ENCODE measurements at places on chromosomes 2 and 18.

DNA sequence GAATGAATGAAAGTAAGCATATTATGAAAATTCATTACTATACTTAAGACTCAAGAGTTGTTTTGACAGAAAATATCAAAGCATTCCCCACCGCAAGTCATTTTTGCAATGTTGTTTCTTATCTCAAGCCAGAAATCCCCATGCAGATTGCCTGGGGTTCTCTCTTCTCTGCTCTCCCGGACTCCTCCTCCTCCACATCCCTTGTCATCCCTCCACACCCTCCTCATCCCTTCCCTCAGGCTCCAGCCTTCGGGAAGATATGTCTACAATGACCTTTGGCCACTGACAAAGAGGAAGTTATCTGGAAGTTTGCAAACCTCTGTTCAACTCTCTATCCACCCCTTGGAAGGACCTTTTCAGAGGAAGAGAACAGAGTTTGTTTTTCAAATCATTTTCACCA, 11.9 kb downstream of the TFCP2L1 start:
- no peak for DNase-seq

DNA sequence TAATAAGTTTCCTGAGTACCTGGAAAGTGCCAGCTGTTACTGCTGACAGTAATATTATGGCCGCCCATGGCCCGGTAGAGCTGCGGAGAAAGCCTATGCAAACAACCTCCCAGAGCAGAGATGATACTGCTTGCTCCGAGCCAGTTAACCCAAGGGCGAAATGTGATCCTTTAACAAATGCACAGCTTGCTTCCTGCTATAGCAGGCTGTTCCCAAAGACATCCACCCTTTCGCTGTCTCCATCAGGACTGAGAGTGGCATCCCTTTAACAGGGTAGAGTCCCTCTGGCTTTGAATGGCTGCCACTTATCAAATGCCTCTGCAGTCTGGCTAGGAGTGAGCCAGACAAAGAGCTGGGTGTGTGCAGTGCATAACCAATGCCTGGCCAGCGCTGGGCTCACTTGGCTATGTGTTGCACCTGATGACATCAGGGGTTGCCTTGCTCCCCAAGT, 69.7 kb upstream of the DAPL1 start:
- DNase-seq = no peak

DNA sequence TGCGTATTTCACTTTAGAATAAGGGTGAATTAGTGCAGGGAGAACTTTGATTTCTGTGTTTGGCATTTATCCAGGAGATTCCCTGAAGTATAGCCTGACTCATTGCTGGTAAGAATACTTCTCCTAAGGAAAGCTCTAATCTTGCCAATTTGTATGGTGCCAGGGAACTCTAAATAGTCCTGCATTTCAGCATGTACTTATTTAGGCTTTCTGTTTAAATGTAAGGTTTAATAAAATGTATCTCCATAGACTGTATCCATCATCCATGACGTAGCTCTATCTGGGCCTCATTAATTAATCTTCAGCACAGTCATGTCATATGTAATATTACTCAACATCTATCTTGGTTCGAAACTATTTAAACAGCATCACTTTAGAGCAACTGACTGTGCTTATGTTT, 127.7 kb downstream of the DOK6 start:
- DNase-seq = no peak

DNA sequence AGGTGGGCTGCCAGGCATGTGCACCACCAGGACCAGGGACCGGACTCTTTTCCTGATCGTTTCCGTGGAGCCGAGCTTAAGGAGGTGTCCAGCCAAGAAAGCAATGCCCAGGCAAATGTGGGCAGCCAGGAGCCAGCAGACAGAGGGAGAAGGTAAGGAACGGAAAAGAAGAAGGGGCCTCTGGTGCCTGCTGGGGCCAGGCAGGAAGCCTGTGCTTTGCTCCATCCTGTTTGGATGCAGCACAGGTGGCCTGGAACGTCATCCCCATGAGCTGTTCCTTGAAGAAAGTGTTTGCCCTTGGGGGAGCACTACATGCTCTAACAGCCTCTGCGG, 33.9 kb downstream of the CNGA3 start:
- no peak for DNase-seq

- no peak for DNase-seq
These were observed 62.1 kb downstream of the BCL2 start for GRCh38 chr18:63257453-63257852.

DNA sequence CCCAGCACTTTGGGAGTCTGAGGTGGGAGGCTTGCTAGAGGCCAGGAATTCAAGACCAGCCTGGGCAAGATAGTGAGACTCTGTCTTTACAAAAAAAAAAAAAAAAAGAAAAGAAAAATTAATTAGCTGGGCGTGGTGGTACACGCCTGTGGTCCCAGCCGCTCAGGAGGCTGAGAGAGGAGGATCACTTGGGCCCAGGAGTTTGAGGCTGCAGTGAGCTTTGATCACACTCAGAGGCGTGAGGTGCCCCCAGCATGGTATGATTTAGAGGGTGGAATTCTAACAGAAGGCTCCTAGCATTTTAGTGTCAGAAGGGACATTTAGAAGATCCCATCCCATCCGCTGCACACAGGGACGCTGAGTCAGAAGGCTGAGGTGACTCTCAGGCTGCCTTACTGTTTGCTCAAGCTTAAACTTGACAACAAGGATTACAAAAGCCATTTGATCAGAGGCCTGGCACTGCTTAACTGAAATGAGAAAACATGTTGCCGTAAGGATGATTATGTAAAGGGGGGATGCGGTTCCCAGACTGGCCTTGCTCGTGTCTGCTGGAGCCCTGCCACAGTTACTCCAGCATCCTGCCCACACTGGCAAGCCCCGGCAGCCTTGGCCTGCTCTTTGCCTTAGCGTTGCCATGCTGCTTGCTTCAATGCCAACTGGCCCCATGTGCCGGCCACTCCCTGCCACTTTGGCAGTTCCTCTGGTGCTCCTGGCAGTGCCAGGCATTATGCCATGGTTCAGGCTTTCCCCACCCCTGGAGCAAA, 45.6 kb upstream of the SLC1A4 start:
- no peak for DNase-seq

DNA sequence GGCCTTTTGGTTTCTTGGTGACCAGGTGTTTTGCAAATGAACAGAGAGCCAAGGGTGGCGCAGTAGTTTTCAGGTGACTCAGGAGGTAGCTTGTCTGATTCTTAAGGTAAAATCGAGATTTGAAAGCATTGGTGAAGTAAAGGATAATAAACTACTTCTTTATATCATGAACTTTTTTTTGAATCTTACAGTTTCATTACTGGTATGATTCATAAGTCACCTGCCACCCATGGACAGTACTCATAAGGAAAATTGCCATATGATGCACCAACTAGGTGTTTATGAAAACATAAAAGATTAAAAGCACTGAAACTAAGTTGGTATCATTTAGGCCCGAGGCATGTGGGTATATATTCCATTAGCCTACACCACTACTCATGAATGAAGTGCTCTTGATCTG, 84.1 kb upstream of the MGAT5 start:
- DNase-seq = no peak

GRCh38 chr2:196558497-196558896, 81.0 kb upstream of the CCDC150 start:
- DNase-seq = no peak

DNA sequence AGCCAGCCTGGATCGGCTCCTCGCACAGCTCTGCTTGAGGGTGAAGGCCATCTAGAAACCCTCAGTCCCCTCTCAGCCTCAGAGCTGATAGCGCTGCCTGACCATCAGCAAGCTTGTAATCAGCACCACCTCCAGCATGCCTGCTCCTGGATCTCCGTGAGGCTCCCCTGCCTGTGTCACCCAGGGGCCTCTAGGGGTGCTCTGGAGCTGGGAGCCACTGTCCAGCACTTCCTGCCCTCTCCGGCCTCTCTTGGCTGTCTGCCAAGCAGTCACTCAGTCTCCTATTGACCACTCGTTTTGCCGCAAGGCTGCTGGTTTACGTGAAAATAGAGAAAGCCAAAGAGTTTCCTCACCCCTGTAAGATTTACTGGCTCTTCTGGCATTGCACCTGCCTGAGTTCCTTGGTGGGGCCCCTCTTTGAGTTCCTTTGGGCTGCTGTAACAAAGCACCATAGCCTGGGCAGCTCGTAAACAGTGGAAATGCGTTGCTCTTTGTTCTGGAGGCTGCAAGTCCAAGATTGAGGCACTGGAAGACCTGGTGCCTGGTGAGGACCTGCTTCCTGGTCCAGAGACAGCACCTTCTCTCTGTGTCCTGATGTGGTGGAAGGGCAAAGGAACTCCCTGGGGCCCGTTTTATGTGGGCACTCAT, 17.9 kb downstream of the CAPN10 start:
- peak; percentile 57 for DNase-seq

GRCh38 chr18:28112056-28112470, 64.9 kb downstream of the CDH2 start:
- no peak for DNase-seq

DNA sequence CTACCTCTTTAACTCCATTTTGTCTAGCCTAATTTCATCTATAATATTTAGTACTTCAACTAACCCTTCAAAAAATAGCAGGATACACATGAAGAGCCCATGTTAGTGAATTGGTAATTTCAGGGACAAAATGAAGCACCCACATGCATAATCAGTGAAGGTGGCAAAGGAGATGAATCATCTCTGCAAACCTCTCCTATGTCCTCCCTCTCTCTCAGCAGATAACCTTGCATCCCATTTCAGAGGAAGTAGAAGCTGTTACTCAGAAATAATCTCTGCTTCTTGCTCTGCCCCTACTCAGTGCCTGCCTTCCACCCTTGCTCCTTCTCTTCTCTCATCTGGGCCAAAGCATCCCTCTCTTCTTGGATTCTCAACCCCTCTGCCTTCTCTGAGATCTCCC, 60.2 kb upstream of the CAVIN2 start:
- DNase-seq = no peak

- DNase-seq = no peak
These were observed 202.3 kb upstream of the RAB6C start for GRCh38 chr2:129777146-129777545.

- DNase-seq = no peak
These were observed 164.3 kb upstream of the PGAP1 start for GRCh38 chr2:197090742-197091367.

DNA sequence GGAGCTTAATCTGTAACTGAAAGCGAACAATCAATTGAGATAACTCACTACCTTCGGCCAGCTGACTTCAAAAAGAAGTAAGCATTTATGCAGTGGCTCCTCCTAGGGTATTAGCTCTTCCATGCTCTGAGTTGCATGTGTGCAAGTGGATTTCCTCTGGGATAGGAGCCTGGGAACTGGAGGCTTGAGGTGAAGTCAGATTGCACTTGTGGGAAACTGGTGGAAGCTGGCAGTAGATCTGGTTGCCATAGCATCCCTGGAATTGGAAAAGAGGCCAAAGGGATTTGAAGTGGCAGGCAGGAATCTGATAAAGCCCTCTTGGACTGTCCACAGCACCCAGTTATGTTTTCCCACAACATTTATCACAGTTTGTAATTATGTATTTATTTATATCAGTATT, 50.6 kb upstream of the FMNL2 start:
- DNase-seq = no peak

GRCh38 chr2:160294339-160294803, 94.3 kb upstream of the ITGB6 start:
- no peak for DNase-seq

GRCh38 chr2:104861351-104862057, 7.6 kb downstream of the POU3F3 start:
- no peak for DNase-seq

GRCh38 chr2:113709022-113709421, 47.4 kb downstream of the SLC35F5 start:
- DNase-seq = no peak

DNA sequence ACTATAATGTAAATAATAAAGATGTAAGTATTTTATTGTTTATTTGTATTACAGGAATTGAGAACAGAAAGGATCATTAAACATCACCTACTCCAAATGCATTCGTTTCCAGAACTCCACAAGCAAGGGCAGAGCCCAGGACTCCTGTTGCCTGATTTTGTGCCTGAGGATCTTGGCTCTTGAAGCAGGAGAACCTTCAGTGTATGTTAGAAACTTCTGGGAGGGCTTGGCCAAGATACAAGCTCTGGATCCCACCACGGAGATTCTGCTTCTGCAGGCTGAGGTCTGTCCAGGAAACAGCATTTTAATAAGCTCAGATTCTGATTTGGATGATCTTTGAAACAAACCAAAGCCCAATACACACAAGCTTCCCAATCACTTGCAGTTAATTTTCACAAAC, 142.4 kb upstream of the SOX11 start:
- DNase-seq = no peak

DNA sequence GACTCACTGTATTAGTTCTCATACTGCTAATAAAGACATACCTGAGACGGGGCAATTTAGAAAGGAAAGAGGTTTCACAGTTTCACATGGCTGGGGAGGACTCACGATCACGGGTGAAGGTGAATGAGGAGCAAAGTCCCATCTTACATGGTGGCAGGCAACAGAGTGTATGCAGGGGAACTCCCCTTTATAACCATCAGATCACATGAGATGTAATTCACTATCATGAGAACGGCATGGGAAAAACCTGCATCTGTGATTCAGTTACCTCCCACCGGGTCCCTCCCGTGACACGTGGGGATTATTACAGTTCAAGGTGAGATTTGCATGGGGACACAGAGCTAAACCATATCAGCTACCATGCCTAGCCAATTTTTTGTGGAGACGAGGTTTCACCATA, 168.2 kb downstream of the NEDD4L start:
- DNase-seq = no peak

GRCh38 chr18:36089001-36089400, 21.6 kb upstream of the RPRD1A start:
- no peak for DNase-seq

DNA sequence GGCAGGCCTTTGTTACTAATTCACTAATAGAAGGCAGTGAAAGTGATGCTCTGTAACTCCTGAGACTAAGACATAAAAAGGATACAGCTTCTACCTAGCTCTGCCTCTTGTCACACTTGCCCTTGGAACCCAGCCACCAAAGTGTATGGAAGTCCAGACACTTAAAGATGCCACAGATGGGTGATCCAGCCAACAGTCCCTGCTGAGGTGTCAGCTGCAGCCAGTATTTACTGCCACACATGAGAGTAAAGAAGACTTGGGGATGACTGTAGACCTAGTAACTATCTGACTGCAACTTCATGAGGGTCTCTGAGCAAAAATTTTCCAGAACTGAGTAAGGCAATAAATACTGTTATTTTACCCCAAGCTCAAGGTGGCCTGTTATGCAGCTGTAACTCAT, 8.8 kb downstream of the IMMT start:
- no peak for DNase-seq

- DNase-seq = no peak
These were observed 169.6 kb upstream of the RGPD4 start for GRCh38 chr2:107657049-107657448.

All from HCT116 (cell line).